ENCODE measurements at places on chromosomes 2 and 18.

- DNase-seq: no peak
Measured at GRCh38 chr2:137118140-137118539, 352.8 kb downstream of the THSD7B start.

DNA sequence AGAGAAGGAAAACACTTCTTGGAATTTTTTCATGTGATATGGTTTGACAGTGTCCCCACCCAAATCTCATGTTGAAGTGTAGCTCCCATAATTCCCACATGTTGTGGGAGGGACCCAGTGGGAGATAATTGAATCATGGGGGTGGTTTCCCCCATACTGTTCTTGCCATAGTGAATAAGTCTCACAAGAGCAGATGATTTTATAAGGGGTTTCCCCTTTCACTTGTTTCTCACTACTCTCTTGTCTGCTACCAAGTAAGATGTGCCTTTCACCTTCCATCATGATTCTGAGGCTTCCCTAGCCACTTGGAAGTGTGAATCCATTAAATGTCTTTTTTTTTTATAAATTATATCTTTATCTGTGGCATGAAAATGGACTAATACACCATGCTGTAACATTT, 250.7 kb downstream of the LPIN1 start:
- no peak for DNase-seq

DNA sequence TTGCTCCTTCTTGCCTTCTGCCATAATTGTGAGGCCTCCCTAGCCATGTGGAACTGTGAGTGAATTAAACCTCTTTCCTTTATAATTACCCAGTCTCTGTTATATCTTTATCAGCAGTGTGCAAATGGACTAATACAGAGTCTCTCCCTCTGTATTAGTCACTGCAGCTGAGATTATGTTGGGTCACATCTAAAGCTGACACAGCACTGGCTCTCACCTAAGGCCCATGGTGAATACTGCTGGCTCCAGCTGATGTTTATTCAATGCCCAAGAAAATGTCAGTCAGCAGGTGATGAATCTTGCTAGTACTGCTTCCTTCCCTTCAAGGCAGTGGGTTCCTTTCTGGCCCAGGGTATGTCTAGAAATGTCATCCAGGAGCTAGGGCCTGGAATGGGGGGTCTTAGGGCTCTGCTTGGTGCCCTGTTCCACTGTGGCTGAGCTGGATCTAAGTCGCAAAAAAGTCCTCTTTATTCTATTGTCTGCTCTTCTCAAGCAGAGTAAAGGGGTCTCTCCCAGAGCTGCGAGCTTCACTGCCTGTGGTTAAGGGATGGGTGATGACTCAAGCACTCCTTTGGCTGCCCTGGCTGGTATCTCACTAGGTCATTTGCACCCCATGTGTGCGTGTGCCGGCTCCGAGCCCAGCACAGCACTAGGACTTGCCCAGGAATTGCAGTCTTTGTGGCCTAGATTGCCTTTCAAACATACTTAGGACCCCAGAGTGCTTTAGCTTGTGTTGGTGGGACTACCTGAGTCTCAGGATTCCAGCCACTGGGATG, 29.9 kb downstream of the PPP1R1C start:
- DNase-seq: no peak

- no peak for DNase-seq
Measured at GRCh38 chr2:95539836-95540235, 52.0 kb upstream of the TRIM43 start.

GRCh38 chr18:59911600-59911999, 11.8 kb downstream of the PMAIP1 start:
- no peak for DNase-seq

- no peak for DNase-seq
Measured at GRCh38 chr2:8281950-8282857, 399.7 kb upstream of the ID2 start.

- DNase-seq: no peak
Measured at GRCh38 chr18:62061821-62062478, 124.9 kb downstream of the PIGN start.

DNA sequence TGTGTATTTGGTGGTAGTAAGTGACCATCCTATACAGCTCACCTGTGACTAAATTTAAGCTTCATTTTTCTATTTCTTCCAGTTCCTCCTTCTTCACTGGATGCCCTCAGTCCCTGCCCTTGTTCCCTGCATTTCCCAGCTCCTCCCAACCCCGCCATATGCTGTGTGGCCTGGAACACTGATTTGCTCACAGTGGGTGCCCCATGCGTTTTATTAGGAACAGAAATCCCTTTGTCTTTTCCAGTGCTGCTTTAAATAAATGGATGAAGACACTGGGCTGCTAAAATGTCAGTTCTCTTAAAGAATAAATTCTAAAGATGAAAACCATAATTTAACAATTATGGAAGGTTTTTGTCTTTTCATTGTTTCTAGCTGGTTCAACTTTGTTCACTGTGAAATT, 477.3 kb downstream of the DCDC2C start:
- no peak for DNase-seq

- no peak for DNase-seq
Measured at GRCh38 chr18:11791131-11791530, 60.1 kb upstream of the CHMP1B start.

- DNase-seq: no peak
Measured at GRCh38 chr2:219118504-219118903, 42.1 kb downstream of the NHEJ1 start.

- DNase-seq: no peak
Measured at GRCh38 chr2:38748943-38749804, 2.0 kb downstream of the SRSF7 start.

Measured in NCI-H2107 (cell line).